ENCODE measurements at places on chromosomes 5 and 9.

DNA sequence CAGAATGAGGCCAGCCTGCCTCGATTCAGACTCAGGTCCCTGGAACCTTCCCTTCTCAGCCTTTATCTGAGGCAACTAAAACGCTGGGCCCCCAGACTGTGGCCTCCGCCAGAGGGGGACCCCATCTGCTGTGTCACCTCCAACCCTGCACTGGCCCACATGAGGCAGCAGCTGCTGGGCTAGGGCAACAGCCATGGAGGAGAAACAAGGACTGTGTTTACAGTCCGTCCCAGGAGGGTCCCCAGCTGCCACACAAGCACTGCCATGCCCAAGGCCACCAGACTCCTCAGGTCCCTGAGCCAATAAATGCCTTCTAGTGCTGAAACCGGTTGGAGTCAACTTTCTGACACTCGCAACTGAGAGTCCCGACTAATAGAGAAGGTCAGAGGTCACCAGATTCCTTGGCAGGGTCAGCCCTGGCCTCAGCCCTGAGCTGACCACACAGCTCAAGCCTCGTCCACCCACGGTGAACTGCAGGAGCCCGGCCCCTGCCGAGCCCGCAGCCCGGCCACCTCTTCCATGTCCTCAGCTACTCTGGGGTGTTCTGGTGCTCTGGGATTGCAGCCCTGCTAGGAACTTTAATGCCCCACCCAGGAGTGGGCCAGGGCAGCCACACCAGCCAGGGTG, 77.0 kb downstream of the ZNF354C start:
- no peak for DNase-seq

- DNase-seq: no peak
Measured at GRCh38 chr9:32581512-32582143, 8.7 kb upstream of the NDUFB6 start.

- DNase-seq: no peak
Measured at GRCh38 chr9:125431741-125432271, 170.2 kb downstream of the GAPVD1 start.

DNA sequence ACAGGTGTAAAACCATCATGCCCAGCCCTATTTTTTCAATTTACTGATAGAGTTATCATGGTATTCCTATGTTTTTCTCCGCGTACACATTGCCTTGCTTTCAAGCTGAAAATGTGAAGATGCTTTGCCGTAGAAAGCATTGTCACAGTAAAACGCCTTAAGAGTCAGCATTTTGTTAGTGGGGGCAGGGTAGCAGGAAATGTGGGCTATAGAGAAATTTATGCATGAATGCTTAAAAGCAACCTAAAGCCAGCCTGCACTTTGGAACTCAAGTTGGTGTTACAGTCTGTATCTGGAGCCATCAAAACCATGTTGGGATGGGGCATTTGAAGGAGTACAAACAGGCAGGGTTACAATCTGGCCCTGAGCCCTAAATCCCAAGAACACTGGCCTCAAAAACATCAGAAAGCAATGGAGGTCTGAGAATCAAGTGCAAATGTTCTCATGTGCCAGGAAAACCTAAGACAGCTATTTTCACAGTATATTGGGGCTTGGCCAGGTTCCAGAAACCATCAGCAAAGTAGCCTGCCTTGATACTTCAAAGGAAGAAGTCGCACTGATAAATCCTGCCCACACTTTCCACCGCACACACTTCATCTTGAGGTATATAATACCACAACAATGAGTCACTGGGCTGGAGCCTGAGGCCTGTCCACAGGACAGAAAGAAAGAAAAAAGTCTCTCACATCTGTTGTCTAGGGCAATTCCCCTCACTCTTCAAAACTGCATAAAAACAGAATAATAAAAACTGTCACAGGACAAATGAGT, 313.8 kb downstream of the ENC1 start:
- DNase-seq: no peak

DNA sequence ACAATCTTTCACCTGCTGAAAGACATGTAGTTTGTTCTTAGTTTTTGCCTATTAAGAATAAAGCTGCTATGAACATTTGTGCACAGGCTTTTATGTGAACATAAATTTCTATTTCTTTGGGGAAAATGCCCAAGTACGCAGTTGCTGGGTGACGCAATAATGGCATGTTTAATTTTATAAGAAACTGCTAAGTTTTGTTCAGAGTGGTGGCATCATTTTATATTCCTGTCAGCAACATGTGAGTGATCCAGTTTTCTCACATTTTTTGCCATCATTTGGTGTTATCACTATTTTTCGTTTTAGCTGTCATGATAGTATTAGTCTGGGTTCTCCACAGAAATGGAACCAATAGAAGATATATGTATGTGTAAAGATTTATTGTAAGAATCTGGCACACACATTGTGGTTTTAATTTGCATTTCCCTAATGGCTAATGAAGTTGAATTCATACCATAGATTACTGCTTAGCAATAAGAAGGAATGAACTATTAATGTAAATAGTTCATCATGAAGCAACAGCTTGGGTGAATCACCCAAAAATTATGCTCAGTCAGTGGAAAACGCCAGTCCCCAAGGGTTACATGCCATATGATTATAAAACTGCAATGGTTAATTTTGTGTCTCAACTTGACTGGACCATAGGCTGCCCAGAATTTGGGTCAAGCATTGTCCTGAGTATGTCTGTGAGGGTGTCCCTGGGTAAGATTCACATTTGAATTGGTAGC, 358.6 kb downstream of the MSX2 start:
- DNase-seq: no peak

GRCh38 chr5:130222573-130222972, 318.3 kb downstream of the CHSY3 start:
- DNase-seq: no peak

GRCh38 chr5:102758576-102758975, 3.5 kb downstream of the PAM start:
- DNase-seq: no peak

DNA sequence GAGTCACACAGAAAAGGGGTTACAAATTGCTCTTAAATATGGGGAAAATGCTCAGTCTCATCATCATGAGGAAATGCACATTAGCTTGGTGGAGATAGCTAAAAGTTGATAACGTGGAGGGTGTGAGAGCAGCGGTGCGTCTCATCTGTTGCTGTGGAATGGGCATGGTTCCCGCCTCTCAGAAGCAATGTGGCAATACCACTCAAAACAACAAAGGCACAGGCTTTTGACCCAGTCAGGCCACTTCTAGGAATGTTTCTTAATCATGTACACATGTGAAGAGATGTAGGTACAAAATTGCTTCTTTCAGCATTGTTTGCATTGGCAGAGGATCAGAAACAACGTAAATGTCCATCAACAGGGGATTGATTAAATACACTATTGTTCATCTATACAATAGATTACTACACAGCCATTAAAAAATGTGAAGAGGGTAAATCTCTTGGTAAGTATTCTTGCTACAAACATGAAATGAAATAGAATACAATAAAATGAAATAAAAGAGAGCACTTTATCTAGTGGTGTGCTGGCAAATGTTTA, 212.6 kb upstream of the MSX2 start:
- no peak for DNase-seq

- DNase-seq: no peak
Measured at GRCh38 chr9:94794476-94795167, 68.1 kb downstream of the AOPEP start.

GRCh38 chr5:82349652-82350051, 71.5 kb upstream of the RPS23 start:
- DNase-seq: no peak

DNA sequence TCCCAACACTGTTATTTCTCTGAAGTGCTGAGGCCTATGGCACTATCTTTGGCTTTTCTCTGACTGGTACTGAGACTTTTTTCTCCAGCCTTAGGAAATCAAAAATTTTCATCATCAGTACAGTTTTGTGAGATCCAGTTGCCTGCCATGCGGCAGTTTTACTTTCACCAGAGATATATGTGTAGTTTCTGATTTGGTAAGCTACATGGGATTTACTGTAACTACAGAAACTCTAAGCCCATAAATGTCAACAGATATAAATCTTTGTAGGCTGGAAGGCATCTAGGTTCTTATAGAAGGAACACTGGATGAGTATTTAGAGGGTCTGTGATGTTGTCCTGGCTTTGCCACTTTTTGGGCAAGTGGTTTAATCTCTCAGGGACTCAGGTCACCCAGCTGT, 69.0 kb downstream of the DOCK2 start:
- no peak for DNase-seq

DNA sequence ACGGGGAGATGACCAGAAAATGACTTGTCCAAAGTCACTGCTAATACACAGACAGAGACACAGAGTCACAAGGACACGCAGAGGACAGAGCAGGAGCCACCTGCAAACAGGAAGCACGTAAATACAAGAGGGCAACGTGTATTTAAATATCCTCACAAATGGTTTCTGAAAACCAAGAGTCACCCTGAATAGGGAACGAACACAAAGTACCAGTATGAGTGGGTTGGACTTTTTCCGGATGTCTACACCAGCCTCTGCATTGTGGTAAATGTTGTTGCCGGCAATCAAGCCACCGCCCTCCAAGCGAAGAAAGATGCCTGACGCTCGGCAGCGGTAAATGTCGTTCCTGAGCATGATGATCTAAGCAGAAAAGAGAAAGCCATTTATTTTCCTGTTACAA, 44.5 kb downstream of the FBXO10 start:
- no peak for DNase-seq

DNA sequence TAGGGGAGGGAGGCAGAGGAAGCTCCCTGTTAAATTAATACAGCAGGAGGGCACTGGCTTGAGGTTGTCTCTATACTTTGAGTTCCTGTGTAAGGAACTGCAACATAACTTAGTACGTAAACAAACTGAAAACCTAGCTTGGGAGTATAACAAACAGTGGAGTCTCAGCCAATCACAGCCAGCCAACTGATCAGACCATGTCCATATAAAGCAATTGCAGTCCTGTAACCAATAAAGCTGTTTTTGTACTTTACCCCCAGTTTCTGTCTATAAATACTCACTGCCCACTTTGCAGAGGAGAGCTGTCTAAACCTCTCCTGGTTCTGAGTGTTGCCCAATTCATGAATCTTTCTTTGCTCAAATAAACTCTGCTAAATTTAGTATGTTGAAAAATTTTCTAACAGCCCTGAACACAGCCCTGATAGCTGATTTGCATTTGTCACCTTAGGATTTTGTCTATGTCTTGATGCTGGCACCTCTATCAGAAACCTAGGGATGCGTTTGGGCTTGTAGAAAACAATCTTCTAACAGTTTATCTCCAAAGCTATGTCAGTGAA, 39.9 kb downstream of the GDNF start:
- DNase-seq: no peak

DNA sequence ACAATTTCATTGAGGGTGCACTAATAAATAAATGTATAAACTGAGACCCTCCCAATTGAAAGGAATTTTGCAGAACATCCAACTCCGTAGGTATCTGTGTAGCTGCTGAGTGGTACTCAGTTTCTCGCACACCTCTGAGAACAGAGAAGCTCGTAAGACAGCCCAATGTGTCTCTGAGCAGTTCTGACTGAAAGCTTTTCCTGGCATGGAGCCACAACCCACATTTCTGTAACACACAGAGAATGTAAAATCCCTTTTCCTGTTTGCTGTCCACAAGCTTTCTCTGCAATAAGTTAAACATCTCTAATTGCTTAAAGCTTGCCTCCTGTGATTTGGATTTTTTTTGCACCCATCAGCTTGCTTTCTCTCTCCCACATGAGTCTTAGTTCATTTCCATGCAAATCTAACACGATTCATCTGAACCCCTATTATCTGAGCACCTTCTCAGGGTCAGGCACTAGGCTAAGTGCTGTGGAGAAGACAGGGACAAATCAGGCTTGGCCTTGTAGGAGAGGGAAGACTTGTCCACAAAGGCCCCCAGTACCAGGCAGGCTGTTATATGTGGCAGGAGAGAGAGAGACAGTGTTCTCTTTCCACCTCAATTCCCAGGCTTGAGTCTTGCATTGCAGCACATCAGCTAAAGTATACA, 44.2 kb upstream of the COL15A1 start:
- DNase-seq: no peak

DNA sequence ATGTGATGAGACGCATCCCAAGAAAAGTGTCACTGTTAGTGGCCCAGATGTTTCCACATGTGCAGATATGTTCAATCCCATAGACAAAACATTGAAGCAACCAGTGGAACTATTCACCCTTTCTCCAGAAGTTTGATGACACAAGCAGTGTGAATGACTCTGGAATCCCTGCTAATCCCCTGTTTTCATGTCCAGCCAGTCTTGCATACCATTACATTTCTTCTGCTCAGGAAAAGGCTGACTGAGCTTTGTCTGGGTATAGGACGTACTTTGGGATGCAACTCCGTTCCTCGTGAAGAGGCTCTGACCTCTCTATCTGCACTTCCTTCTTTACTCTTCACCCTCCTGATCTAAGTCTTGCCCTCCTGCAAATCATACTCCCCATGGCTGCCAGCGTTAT, 172.4 kb downstream of the NTRK2 start:
- no peak for DNase-seq

DNA sequence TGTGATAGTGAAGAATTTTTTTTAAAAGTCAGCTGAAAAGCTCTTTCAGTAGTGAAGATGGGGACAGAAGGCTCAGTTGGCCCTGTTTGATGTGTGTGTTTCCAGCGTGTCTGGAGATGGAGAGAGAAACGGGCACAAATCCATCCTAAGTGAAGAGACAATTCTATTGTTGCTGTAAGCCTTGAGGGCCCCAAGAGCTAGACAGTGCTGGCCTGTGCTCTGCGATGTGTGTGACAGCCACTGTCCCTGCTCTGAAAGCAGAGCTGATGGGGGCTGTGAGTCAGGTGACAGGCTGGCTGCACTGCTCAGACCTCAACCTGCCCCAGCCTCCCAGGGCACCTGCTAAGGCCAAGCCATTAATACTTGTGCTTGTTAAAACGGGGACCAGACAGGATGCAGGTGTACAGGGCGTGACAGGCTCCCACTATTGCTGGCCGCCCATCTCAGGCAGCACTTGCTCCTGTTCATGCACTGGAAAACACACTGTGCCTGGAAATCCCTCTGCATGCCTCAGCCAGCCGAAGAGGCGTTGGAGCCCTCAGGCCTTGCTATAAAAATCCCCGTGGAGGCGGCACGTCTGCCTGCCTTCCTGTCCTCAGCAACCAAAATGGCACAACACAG, 44.6 kb upstream of the SEMA4D start:
- no peak for DNase-seq

DNA sequence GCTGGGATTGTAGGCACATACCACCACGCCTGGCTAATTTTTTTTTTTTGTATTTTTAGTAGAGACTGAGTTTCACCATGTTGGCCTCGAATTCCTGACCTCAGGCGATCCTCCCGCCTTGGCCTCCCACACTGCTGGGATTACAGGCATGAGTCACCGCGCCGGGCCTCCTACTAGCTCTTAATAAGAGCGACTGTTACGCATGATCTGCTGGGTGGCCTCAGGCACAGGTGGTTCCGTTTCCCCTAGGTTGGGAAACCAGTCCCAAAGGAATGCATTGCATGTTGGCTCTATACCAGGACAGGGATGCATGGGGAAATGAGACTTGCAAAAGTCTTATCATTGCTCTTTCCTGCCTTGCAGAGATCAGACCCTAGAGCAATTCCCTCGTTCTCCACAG, 184.7 kb upstream of the PPP1R26 start:
- DNase-seq: no peak

- no peak for DNase-seq
Measured at GRCh38 chr5:22316294-22316693, 536.9 kb downstream of the CDH12 start.

DNA sequence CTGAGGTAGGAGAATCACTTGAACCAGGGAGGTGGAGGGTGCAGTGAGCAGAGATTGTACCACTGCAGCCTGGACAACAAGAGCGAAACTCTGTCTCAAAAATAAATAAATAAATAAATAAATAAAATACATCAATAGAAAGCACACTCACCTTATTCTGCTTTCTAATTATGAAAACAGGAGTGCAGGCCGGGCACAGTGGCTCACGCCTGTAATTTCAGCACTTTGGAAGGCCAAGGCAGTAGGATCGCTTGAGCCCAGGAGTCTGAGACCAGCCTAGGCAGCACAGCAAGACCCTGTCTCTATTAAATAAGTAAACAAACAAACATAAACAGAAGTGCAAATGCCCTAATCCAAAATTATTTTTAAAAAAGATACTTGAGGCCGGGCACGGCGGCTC, 2.3 kb downstream of the PWWP2A start:
- DNase-seq: no peak

All from SIG-M5 (cell line).